ENCODE measurements at places on chromosomes 16 and 17.

GRCh38 chr17:3440451-3440850 is 6.8 kb upstream of the OR1E2 start:
- no peak for DNase-seq

DNA sequence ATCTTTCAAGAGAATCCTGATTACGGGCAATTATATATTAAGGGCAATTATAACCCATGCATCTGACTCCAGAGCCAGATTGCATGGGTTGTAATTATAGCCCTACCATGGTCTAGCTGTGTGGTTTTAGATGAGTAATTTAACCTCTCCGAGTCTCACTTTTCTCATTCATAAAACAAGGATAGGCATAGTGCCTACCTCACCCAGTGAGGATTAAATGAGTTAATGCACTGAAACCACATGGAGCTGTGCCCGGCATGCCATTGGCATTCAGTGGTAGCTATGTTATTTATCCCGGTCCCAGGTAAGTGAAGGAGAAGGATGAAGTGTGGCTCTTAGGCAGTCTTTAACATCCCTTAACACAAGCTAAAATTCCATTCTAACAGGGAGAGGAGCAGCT is 6.3 kb downstream of the SNX20 start:
- DNase-seq, result no peak

- DNase-seq, result no peak
Observed at GRCh38 chr17:50101346-50102163, 6.4 kb downstream of the PDK2 start.

- DNase-seq, result no peak
Observed at GRCh38 chr16:87930456-87930855, 5.9 kb downstream of the CA5A start.

- no peak for DNase-seq
Observed at GRCh38 chr16:76456016-76456415, 178.8 kb downstream of the CNTNAP4 start.

GRCh38 chr17:27631897-27632725 is 1.1 kb downstream of the LGALS9 start:
- no peak for DNase-seq

DNA sequence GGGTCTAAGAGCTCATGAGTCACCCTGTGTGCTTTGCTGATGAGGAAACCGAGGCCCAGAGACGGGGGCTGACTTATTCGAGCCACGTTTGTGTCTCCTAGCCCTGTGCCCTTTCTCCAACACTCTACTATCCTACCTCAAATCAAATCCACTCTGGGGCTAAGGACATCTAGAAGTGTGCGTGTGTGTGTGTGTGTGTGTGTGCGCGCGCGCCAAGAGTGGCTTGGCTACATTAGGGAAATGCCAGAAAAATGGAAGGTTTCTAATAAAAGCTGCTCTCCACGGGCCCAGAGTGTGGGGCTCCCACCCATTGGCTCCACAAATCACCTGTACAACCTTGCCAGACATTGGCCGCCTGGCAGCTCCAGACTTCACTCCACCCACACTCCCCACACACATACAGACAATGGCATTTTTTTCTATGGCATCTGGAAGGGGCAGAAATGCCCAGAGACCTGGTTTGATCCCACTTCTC is 30.3 kb upstream of the PHOSPHO1 start:
- peak; percentile 82 for DNase-seq

GRCh38 chr17:44355642-44356099 is 8.0 kb downstream of the FAM171A2 start:
- DNase-seq, result no peak

DNA sequence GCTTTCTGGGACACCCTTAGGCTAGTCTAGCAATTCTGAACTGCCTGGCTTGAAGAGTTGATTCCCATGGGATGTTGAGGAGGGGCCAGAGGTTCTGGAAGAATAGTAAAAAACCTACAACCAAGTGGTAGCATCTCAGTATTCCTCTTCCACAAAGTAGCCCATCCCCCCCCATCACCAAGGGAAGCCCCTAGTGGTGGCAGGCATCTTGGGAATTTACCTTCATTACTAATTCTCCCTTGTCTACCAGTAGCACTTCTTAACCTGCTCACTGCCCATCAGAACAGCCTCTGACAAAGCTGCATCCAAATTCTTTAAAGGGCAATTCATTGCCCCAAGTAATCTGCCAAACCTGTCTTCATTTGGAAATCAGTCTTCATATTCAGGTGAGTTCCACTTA is 12.8 kb upstream of the RAB11FIP4 start:
- DNase-seq, result no peak

DNA sequence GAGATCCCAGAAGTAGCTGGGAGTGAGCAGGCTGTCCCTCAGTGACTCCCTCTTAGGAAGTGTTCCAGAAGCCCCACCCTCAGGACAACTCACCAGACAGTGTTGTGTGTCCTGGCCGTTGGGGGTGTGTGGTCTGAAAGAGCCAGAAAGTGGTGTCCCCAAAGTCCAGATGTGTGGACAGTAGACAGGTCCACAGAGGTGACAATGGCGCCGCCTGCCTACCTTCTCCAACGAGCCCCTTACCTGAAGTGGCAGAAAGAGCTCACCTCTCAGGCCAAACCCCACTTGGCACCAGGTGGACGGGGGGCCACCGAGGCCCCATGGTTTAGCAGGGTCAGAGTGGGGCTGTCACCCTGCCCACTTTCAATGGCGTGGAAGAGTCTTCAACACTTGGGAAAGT is 19.9 kb downstream of the C17orf100 start:
- no peak for DNase-seq

DNA sequence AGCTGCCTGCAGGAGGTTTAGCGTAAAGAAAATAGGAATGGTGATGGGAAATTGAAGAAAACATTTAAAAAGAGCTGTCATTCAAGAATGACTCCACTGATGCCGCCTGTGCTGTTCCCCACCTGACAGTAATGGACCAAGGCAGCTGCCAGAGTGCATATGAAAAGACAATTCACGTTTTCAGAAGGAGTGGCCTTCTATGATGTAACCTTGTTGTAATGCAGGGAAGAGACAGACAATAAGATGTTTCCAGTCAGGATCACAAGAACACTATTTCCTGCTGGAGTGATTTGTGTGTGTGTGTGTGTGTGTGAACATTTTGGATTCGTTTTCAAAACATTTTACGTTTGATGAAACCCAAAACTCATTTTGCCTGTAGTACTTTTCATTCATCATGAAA is 203.7 kb downstream of the LGALS9B start:
- DNase-seq, result no peak

- DNase-seq, result no peak
Observed at GRCh38 chr16:89924925-89925307, 1.8 kb downstream of the TUBB3 start.

DNA sequence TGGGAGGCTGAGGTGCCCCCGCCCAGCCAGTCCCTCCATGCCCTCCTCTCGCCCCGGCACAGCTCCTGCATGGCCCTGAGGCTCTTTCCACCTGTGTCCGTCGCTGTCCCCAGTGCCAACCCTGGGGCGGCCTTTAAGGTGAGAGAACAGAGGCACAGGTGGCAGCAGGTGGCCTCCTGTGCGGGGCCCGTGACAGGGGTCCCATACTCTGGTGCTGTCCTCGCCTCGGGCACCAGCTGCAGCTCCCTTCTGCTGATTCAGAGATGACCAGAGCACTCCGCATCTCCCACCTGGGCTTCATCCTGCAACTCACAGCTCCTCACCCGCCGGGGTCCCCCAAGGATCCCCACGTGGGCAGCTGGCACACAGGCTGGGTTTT is 8.0 kb downstream of the PRSS27 start:
- DNase-seq, result no peak

- DNase-seq, result peak; percentile 91
Observed at GRCh38 chr17:15260376-15261257, 4.5 kb downstream of the PMP22 start.

DNA sequence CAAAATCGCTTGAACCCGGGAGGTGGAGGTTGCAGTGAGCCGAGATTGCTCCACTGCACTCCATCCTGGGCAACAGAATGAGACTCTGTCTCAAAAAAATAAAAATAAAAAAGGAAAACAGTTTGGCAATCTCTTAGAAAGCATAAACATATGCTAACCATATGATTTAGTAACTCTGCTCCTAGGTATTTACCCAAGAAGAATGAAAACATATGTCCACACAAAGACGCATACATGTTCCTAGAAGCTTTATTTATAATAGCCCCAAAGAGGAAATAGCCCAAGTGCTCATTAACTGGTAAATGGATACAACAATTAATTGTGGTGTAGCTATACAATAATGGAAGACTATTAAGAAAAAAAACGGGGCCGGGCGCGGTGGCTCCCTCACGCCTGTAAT is 18.5 kb upstream of the CDH1 start:
- DNase-seq, result no peak

- no peak for DNase-seq
Observed at GRCh38 chr17:66431910-66432309, 129.5 kb downstream of the PRKCA start.

- DNase-seq, result no peak
Observed at GRCh38 chr17:79843474-79843815, 4.2 kb upstream of the CBX4 start.

- DNase-seq, result no peak
Observed at GRCh38 chr16:10806698-10807097, 11.9 kb downstream of the TVP23A start.

- no peak for DNase-seq
Observed at GRCh38 chr17:19342611-19343255, 19.8 kb downstream of the B9D1 start.

- no peak for DNase-seq
Observed at GRCh38 chr17:632560-632959, 82.1 kb downstream of the VPS53 start.

DNA sequence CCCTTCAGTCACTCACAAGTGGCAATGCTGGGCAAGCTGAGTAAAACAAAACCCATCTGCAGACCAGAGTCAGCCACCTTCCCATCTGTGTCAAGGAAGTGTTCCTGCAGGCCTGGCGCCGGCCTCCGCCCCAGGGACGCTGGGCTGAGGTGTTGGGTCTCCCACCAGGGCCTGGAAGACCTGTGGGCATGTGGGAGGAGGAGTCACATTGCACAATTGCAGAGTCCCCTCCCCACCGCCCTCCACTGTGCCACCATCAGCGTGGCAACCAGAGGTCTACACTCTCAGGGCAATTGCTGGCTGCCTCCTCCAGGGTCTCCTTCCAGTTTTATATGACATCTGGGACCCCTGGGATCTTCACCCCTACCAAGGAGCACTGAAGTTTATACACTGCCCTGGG is 3.0 kb upstream of the MYO15A start:
- DNase-seq, result no peak

DNA sequence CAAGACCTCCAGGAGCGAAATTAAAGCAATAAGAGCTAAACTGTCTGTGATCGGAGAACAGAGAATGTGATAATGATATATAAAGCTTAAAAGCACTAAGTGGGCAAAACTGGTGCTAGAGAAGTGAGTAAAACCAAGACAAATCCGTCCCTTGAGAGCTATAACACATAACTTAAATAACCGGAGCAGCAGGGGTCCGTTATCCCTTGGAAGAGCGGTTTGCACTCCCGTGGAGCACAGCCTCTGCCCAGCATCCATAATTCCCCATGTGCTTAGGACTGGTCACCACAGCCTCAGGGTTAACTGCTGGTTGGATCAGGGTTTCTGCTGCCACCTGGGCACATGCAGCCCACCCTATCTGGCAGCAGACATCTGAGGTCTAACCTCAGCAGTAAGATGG is 489.0 kb downstream of the NPIPA7 start:
- DNase-seq, result no peak

DNA sequence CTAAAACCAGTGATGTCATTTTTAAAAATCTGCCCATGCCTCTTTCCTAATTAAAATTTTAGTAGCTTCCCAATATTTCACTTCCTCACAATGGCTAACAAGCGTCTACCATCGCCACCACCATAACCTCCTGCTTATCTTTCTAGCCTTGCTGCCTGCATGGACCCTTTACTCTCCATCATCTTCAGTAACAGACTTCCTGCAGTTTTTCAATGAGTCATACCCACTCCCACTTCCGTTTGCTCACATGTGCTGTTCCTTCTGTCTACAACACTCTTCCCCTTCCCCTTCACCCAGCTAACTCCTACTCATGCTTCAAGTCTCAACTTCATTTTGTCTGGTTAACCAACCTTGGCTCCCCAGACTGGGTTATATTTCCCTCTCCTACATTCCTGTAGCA is 12.8 kb upstream of the SKAP1 start:
- DNase-seq, result no peak

GRCh38 chr17:74722782-74723181 is 10.1 kb upstream of the CD300LF start:
- DNase-seq, result no peak

- DNase-seq, result no peak
Observed at GRCh38 chr16:77386831-77387814, 47.7 kb downstream of the ADAMTS18 start.

GRCh38 chr17:2405247-2405926 is 4.5 kb upstream of the MNT start:
- DNase-seq, result no peak

DNA sequence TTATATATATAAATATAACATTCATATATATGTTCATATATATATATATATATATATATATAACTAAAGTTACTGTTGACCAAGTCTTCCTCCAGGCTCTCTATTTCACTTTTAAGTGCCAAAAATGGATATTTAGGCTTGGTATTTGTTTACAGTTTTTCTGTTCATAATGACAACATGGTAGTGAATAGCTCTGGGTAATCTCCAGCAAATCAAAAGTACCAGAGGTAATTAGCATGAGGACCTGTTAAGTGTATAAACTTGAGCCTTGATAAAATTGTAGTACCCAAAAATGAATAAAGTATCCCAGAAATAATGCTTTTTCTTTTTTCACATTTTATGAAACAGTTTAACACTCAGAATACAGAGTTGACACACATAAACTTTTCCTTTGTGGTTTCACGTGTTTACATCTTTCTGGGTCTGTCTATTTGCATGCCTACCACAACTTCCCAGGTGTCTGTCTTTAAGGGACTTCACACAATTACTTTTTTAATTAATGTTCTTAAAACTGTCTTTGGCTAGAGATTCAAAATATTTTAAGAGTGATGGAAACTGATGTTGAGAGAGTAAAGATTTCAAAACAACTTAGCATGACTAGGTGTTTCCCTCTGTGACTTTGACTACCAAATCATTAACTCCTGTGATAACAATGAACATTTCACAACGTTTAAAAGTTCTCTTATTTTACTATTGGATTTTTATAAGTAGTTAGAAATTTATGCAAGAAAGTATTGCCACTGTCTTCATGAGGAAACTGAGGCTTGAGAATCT is 47.9 kb downstream of the RABEP1 start:
- DNase-seq, result no peak
